Activated CD4-positive, alpha-beta T cell treated with anti-CD3 and anti-CD28 coated beads, Interleukin-2, Interleukin-6, amounts not matched to agents 100 ng/mL and 50 ng/mL, durations not matched to agents 16 hours and 8 hours (primary cell): ENCODE measurements at places on chromosomes 2 and 18.
A peak's percentile ranks its signal among the peaks of the same experiment; 100 is the strongest.

DNA sequence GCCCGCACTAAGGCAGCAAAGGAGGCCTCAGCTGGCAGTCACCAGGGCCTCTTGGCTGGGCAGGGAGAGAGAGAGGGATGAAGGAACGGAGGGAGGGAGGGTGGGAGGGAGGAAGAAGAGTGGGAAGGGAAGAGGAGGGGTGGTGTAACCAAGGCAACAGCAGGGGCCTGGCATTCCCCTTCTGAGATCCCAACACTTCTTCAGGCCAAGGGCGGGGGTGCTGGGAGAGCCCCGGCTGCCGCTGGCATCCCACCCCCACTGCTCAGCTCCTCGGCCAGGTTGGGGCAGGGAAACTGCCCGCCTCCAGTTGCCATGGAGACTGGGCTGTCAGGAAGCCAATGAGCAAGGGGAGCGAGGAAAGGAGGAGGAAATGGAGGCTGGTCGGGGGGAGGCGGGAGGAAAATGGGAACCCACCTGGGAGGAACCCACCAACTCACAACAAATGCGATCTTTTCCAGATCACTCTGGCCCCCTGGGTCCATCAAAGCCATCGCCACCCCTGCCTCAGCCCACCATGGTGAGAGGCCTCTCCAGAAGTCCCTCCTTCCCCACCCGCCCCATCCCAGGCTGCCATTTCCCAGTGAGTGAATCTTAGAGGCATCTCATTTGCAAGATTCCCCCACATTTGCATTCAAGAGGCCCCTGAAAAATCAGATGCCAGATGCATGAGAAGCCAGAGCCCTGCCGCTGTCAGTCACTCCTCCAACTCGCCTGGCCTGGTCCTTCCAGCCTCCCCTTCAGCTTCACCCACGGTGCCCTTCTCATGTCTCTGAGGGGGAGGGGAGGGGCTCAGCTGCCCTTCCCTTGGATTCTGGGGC lies 12.4 kb downstream of the SH2D6 start:
- no peak for DNase-seq

DNA sequence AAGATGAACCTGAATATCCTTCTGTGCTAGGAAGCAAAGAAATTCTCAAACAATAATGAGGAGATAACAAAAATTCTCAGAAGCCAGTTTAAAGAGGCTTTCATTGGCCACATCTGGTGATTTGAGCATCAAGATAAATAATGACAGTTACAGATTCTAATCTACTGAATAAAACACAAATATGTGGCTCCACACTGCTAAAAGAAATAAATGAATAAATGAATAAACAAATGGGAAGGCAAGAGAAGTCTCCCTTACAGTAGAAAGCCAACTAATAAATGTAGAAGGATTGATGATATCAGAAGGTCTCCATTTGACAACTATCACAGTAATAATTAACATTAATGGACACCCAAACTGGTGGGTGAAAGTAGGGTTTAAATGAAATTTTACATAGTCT lies 54.6 kb upstream of the ADAM23 start:
- no peak for DNase-seq

- DNase-seq, result no peak
Observed at GRCh38 chr2:164917296-164917903, 37.9 kb downstream of the SLC38A11 start.

DNA sequence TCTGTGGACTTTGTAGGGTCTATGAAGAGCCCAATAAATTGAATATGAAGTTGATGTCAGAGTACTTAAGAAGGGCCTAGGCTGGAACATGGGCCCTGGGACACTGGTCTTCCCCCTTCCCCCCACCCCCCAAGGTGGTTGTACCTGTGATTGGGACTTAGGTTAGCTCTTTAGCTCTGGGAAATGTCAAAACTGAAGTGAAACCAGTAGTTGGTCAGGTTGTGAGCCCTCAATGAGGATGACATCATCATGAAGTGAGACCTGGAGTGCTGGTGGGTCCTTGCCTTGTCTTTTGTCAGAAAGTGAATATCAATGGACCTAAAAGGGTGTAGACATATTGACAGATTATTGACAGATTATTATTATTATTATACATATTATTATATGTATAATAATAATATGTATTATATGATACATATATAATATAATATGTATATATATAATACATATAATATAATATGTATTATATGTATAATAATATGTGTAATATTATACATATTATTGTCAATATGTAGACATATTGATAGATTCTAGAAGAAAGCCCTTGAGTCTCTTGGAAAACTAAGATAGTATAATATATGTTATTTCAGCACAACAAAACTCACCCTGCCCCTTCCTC lies 5.4 kb downstream of the MARS2 start:
- peak; percentile 70 for DNase-seq

- no peak for DNase-seq
Observed at GRCh38 chr2:70807102-70807827, 13.1 kb downstream of the CLEC4F start.

DNA sequence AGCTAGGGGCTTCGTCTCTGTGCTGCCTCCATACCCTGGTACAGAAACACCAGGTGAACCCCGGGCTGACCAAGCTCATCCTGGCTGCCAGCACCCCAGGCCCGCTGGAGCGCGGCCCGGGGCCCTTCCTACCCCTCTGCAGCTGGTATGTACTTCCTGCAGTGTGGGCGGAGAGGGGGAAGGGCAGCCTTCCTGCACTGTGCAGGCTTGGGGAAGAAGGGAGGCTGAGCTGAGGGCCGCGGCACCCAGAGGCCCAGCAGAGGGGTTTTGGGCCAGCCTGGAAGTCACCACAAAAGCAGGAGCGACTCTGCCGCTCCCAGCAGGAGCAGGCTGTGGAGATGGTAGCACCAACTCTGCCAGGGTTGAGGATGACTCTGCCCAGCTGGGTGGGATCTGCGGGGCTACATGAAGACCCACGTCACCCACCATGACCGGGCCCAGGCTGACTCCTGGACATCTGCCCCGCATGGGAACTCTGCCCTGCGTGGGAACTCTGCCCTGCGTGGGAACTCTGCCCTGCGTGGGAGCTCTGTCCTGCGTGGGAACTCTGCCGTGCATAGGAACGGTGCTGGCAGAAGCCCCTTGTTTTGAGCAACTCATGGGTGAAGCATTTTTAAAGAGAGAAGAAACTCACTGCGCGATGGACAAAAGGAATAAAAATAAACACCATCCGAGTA lies 273.3 kb downstream of the NDUFA10 start:
- DNase-seq, result peak; percentile 21

- no peak for DNase-seq
Observed at GRCh38 chr2:227098162-227098515, 65.9 kb downstream of the COL4A4 start.

DNA sequence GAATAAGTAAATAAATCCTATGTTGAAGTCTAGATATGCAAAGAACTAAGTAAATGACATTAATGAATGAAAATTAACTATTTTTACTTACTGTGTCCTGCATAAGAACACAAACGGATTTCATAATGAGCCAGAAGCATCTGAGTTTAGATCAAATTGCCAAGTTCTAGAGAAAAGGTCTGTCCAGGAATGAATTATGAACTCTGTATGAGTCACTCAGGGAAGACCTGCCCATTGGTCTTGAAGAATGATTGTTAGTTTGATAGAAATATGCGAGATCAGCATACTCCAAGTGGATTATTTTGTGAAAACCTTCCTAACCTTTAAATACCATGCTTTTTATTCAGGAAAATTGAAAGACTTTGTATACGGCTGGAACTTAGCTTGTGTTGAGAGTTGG lies 189.5 kb downstream of the DOK6 start:
- no peak for DNase-seq

- no peak for DNase-seq
Observed at GRCh38 chr18:1050012-1050657, 145.5 kb downstream of the ADCYAP1 start.

DNA sequence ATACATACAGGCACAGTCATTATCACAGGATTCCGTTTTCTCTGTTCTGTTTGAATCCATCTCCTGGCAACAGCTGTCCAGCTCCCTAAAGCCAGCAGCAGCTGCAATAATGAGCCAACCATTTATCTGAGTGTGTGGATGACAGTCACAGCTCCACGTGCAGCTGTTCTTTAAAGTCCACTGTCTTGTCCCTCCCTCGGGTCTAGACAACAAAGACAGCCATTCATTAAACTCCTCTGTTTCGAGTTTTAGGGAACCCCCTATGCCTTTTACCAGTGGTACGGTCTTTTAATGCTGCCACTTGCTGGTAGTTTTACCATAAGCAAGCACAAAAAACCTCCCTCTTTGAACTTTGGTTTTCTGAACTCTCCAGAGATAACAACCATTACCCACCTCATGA lies 16.0 kb upstream of the MSGN1 start:
- no peak for DNase-seq

GRCh38 chr2:219483451-219484342 lies 15.0 kb upstream of the GMPPA start:
- DNase-seq, result no peak

GRCh38 chr2:286035-286434 lies 1.9 kb downstream of the ALKAL2 start:
- DNase-seq, result no peak

DNA sequence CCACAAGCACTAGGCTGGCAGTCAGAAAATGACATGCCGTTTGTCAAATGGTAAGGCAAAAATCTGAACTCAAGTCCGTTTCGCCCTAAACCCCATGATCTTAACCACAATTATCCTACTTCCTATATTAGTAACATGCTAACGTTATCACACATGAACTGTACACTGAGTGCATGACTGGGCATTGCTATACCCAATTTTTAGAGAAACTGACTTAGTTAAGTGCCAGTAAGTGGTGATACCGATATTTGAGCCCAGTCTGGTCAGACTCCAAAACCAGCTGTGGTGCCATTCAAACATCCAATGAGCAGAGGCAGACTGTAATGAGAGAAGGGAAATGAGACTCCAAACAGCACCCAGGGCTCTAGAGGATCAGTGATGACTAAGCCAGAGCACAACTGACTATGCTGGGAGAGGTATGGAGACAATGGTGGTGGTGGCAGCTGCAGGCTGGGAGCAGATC lies 311.7 kb upstream of the PKDCC start:
- DNase-seq, result peak; percentile 1

- DNase-seq, result no peak
Observed at GRCh38 chr2:6073191-6074088, 381.3 kb downstream of the SOX11 start.

- peak; percentile 21 for DNase-seq
Observed at GRCh38 chr18:5455674-5456073, 88.1 kb downstream of the EPB41L3 start.

- DNase-seq, result no peak
Observed at GRCh38 chr2:111620281-111620680, 263.7 kb downstream of the ANAPC1 start.

- DNase-seq, result no peak
Observed at GRCh38 chr18:48884306-48884705, 66.5 kb downstream of the SMAD7 start.

- DNase-seq, result peak; percentile 11
Observed at GRCh38 chr18:32469190-32469651, 1.5 kb downstream of the GAREM1 start.

DNA sequence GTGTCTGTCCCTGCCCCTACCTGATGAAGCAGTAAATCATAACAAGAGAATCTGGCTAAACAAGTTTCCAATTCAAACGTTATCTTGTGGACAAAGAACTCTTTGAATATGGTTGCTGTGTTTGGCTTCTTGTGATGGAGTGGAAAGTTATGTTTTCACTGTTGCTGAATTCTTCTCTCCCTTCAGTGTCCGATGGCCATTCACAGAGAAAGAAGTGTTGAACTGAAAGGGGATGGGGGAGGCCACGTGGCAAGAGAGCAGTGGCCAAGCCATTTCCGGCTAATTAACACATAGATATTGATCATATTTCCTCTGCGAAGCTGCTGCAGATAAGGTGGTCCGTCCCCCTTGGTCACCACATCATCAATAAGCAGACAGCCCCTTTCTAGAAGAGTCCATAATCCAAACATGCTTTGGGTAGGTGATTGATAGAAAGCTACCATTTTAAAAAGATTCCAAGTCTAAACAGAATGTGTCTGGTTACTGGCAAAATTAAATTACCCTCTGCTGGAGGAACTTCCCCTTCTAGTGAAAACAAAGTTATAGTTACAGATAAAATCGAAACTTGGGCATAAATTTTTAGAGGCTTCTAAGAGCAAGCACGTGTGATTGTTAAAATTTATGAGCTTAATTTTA lies 36.9 kb upstream of the FZD7 start:
- no peak for DNase-seq

- no peak for DNase-seq
Observed at GRCh38 chr2:223731503-223731902, 105.9 kb downstream of the AP1S3 start.

GRCh38 chr18:48217258-48218250 lies 191.6 kb downstream of the ZBTB7C start:
- DNase-seq, result no peak

DNA sequence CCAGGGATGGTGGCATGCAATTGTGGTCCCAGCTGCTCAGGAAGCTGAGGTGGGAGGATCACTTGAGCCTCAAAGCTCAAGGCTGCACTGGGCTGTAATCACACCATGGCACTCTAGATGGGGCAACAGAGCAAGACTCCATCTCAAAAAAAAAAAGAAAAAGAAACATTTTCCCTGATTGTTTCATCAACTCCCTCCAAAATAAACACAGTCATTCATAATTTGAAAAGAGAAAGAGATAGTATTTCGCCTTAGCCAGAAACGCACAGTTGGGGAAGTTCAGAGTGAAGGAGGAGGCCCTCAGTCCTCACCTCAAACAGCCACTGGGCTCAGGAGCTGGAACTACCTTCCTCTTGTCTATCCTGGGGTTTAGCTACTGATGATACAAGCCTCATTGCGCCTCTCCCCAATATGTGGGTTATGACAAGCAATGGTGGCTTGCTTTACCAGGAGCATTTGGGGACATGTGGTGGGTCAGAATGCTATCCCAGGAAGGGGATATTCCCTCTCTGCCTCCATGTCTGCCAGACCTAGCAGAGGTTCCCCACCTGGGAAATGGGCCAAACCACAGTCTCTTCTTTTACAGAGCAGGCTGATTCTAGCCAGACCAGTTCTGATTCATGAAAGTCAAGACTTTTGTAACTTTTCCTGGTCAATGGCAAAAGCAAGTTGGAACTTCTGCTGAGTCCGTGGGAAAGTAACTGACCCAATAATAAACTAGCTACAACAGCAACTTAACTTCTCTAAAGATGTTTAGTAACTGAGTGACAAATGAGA lies 22.2 kb upstream of the TMEM87B start:
- DNase-seq, result no peak

DNA sequence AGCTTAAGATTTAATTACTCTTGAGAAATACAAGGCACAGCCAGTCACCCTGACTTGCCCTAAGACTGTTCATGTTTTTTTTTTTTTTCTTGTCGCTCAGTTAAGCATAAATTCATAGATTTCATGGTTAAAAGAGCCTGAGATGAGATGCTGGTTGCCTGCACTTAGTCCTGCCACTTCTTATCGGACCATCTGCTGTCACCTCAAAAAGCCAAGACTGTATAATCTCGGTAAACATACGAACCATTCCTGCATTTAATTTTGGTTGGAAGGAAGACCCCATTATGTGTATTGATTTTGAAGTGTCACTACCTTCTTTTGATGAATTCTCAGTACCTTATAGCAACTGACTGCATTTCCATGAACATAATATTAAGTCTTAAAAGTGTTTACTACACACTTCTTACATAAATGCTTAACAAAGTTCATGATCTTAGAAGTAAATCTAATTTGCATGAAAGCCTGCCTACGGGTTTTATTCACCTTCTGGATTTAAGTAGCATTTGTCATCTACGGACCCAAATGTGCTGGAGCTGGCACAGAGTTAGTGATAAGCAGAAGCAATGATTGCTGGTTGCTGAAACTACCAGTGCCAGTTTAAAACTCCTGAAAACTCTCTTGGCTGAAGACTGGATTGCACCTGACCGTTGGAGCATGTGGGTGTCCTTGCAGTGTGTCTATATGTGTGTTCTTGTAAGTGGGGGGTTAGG lies 843.4 kb downstream of the TMEM182 start:
- no peak for DNase-seq
